ENCODE measurements at places on chromosomes 6 and 20.

GRCh38 chr20:50724851-50725723, 6.3 kb upstream of the PARD6B start:
- peak; percentile 38 for DNase-seq

DNA sequence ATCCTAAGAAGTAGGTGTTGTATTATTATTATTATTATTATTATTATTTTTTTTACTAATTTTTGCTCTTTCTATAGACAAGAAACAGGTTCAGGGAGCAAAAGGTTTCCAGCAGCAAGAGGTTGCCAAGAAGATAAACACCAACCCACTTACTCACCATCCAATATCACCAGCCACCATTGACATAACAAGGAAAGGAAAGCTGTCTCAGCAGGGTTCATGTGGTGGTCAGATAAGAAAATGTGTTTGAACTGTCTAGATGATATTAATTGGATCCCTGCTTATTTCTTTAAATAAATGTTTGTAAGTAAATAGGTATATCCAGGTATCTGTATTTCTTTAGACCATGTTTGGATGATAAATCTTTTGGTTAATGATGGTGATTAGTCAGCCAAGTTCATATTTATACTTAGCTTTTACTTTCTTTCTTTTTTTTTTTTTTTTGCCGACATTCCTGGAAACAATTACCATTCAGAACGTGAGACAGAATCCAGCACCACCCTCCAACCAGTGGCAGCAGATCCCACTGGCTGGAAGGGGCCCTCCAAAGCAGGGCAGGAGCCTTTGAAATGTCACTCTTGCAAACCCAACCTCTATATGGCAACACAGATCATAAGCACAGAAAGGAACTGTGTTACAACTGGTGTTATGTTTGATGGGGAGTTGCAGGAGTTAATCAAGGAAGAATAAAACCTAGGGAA, 139.2 kb upstream of the ECI2 start:
- DNase-seq = no peak

GRCh38 chr6:141552463-141552862, 580.3 kb upstream of the GJE1 start:
- DNase-seq = no peak

DNA sequence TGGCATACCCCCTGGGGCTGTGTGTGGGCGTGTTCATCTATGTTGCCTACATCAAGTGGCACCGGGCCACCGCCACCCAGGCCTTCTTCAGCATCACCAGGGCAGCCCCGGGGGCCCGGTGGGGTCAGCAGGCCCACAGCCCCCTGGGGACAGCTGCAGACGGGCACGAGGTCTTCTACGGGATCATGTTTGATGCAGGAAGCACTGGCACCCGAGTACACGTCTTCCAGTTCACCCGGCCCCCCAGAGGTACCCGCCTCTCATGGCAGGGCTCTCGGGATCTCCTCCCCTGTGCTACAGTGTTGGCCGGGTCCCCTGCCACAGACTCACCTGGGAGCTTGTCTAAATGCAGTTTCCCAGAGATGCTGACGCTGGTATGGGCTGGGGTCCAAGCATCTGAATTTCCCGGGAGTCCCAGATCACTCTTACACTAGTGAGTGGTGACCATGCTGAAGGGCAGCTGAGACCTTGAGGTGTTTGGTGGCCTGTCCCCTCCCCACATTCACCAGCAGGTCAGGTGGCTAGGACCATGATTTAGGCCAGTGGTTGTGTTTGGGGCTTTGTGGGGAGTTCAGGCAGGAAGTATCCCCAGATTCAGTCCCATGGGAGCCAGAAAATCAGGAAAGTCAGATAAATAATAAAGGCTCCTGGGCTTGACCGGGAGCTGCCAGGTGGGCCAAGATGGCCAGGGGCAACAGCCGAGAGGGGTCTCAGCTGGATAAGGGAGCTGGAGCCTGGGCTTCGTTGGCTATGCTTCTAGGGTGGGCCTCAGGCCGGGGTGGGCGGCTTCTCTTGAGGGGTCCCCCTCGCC, 11.8 kb downstream of the ENTPD6 start:
- no peak for DNase-seq

DNA sequence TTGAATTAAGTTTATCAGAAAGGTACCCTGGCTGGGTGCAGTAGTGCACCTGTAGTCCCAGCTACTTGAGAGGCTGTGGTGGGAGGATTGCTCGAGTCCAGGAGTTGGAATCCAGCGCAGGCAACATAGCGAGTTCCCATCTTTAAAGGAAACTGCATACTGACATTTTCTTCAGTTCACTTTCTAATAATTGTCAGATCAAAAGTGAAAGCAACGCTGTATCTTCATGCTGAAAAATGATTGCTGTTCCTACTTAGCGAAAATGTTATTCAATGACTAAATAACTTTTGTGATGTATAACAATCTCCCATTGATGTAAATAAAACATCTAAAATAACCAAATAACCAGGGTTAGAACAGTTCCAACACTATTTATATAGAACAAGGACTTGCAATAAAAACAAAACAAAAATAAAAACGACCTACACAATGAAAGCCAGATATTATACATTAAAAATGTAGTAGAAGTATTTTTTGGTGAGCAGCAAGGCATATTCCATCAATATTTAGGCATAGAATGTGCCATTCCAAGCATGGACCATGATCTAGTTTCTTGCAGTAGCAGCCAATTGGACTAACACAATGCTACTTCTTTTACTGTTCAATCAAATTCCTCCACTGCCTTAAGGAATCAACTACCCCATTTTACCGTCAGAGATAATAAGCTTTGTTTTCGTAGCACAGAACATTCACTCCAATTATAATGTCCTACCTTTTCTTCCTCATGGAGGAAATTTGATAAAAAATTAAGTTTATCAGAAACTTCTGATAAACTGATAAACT, 1.5 kb downstream of the LATS1 start:
- no peak for DNase-seq

DNA sequence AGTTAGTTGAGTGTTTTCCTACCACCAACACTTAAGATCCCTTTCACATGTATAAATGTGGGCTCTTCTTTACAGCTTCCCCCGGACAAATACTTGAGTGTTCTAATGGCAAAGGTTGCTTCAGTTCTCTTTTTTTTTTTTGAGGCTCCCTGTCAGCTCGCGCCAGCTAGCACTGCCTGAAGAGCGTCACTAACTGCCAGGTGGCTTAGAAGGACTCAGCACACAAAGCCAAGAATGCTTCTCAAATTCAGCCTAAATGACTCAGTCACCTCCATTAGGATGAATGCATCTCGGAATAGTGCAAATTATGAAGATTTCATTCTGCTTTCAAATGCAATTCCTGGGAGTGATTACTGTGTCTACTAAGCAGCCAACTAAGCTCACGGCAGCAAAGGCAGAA, 150.7 kb upstream of the BTBD3 start:
- DNase-seq = no peak

DNA sequence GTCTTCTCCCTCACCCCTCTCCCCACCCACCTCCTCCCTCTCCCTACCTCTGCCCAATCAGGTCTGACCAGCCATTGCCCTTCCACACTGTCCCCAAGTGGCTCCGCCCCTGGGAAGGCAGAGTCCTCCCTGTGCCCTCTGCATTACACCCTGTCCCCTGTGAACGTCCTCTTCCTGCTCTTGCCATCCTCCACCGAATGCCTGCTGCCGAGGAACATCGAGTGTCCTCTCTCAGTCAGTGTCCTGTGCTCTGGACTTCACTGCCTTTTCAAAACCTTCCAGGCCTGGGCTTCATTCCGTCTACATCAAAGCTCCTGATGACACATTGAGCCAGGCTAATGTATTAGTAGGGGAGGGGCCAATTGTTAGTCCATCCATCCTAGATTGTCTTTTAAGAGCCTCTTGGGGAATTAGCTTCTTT, 3.3 kb upstream of the PACSIN1 start:
- no peak for DNase-seq

GRCh38 chr6:38935051-38935450, 113.5 kb upstream of the GLP1R start:
- no peak for DNase-seq

GRCh38 chr6:139586273-139586672, 211.8 kb upstream of the CITED2 start:
- DNase-seq = no peak

DNA sequence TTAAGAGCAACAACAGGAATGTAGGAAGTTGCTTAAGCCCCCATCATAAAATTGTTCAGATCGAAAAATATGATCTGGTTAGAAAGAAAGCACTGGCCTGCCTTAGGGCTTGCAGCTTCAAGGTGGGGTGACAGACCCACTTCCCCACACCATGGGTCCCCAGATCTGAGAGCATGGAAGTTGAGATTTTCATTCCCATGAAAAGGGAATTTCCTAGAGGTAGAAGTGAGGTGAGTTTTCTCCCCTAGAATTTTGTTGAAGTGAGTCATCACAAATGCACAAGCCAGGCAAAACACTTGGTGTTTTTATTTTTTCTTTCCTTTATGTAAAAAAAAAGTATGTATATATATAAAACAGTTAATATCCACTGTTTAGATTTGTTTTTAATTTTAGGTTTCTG, 213.6 kb upstream of the SUPT3H start:
- no peak for DNase-seq

DNA sequence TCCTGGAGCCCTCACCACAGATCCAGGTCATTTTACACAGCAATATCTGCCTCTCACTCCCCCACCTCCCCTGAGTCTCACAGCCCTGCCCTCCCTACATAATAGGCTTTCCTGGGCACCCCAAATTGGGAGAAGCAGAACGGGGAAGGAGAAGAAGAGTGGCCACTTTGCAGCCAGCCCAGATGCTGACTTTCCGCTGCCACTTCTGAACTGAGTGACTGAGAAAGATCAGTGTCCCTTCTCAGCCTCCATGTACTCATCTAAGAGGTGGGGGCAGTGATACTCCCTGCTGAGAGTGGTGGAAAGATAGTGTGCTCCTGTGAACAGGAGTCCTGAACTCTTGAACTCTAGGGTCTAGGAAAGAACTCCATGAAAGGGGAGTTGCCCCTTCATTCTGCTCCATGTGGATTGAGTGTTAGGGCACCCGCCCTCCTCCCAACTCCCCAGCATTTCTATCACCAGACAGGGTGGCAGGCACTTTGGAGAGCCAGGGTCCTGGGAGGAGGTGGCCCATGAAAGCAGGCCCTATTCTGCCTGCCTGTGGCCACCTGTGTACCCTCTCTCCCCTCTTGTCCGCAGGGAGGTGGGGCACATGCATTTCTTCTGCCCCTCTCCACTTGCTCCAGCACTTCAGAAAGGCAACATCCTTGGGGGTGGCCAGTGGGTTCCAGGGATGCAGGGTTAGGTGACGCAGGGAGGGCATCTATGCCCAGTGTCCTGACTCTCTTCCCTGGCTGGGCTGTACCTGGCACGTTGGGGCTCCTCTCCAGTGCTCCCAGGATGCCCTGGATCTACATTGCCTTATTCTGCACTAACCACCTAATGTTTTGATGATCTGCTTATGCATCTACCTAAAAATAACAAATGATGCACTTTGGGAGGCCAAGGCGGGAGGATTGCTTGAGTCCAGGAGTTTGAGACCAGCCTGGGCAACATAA, 38.3 kb upstream of the MRPS18A start:
- DNase-seq = no peak

- DNase-seq = no peak
Measured at GRCh38 chr6:15674690-15675386, 12.0 kb upstream of the DTNBP1 start.

- DNase-seq = no peak
Measured at GRCh38 chr6:106856227-106856874, 118.2 kb downstream of the CD24 start.

DNA sequence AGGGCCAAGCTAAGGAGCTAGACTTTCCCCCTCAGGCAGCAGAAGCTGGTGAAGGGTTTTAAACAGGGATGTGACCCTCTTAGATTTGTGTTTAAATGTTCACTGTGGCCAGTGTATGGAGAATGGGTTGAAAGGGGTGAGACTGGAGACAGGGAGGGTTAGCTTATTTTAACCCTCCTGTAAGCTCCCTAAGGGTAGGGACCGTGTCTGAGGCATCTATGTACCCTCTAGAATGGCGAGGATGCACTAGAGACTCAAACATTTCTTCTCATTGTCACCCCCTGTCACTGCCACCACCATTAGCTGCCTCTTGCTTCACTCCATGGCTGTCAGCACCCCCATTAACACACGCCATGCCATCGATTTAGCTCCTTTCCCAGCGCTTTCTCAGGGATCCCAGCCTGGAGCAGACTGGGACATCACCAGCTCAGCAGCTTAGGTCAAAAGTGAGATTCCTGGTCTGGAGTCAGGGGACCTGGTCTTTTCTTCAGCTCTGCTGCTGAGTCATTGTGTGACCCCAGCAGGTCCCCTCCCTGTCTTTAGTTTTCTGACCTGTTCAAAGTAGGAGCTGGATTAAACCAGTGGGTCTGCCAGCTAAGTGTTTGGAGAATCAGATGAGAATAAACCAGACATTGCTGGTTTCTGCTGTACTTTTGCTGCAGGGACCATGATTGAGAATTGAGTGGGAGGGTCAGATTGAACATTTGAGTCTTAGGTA, 1.1 kb upstream of the SLC22A7 start:
- no peak for DNase-seq

DNA sequence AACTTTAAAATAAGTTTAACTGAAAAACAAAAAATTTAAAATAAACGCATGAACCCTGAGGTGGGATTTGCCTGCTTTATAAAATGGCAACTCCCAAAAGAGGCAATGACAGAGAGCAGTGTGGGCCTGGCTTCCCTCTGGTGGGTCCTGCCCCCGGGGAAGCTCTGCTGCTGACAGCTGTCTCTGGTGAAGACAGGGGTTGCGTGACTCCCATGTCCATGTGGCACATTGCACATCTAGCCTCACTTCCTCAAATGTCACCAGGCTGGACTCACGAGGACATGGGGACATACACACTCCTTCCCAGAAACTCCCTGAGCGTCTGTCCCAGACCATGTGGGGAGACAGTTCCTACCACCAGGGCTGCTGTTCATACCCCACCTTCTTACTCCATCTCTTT, 66.2 kb downstream of the ABHD12 start:
- DNase-seq = peak; percentile 47

- no peak for DNase-seq
Measured at GRCh38 chr6:47484616-47485015, 7.0 kb downstream of the CD2AP start.

GRCh38 chr6:156735751-156736150, 41.4 kb upstream of the ARID1B start:
- no peak for DNase-seq

DNA sequence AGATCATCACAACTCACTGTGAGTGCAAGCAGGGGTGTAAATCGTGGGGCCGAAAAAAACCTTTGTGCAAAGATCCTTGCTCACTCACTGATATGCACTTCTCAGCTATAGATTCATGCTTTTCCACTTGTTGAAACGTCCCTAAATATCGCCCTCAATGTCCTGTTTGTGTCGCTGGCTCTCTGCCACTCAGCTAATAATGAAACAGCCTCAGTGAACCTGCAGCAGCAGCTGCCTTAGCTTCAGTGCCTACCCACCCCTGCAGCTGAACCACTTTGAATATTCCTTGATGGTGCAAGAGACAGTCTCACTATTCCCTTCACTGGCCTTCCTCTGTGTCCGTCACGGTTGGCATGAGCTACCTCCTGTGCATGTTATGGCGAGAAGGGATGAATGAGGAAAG, 128.9 kb upstream of the NAA20 start:
- DNase-seq = peak; percentile 52

DNA sequence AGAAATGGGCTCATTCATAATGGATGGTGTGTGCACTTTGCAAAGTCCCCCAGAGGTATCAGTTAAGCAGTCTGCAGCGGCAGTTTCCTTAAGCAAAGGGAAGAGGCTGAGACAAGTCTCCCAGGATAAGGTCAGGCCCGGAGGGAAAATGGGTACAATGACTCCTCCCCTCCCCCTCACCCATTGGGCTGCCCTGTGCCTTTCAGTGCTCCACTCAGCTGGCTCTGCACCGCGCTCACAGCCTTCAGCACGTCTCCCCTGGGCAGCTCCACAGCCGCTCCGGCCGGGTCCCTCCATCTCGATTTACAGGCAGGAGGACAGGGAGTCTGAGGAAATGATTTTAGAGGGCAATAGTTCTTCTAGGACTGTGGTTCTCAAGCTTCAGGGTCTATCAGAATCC, 264.8 kb downstream of the LRFN2 start:
- no peak for DNase-seq

- DNase-seq = no peak
Measured at GRCh38 chr6:116396441-116396840, 25.7 kb downstream of the DSE start.
